Liver (tissue), 10 donors: ENCODE measurements at places on chromosomes 5 and 9. TPM values are rescaled to one million over a fixed set of nuclear protein-coding genes. Genes with fewer than 3 reads are reported as not detected.
A peak's percentile ranks its signal among the peaks of the same experiment; 100 is the strongest.

- DNase-seq, result no peak
- no peaks in the 10 kb centered on the region for H3K4me1 ChIP-seq
- H3K27me3 ChIP-seq, result no peaks in the 10 kb centered on the region
- H3K4me3 ChIP-seq, result no peak overlapping the region
- H3K27ac ChIP-seq, result no peak overlapping the region
Measured at GRCh38 chr5:173736923-173737412, 120.5 kb upstream of the BOD1 start.

GRCh38 chr5:133006653-133007052 lies 19.7 kb downstream of the ZCCHC10 start:
- peaks cover 5% of the 10 kb centered on the region for H3K36me3 ChIP-seq
- no peak overlapping the region for H3K27ac ChIP-seq
- no peak overlapping the region for H3K4me3 ChIP-seq
- H3K27me3 ChIP-seq, result no peaks in the 10 kb centered on the region
- DNase-seq, result no peak
- H3K4me1 ChIP-seq, result no peaks in the 10 kb centered on the region

GRCh38 chr9:72996684-72997314 lies 43.9 kb upstream of the ALDH1A1 start:
- no peaks in the 10 kb centered on the region for H3K27me3 ChIP-seq
- H3K4me3 ChIP-seq, result no peak overlapping the region
- no peaks in the 10 kb centered on the region for H3K36me3 ChIP-seq
- peak overlapping the region; percentile 84 for H3K27ac ChIP-seq
- no peak for DNase-seq

- H3K27ac ChIP-seq, result no peak overlapping the region
- no peaks in the 10 kb centered on the region for H3K36me3 ChIP-seq
- H3K4me3 ChIP-seq, result no peak overlapping the region
Measured at GRCh38 chr5:72552041-72552557, 44.9 kb upstream of the ZNF366 start.

DNA sequence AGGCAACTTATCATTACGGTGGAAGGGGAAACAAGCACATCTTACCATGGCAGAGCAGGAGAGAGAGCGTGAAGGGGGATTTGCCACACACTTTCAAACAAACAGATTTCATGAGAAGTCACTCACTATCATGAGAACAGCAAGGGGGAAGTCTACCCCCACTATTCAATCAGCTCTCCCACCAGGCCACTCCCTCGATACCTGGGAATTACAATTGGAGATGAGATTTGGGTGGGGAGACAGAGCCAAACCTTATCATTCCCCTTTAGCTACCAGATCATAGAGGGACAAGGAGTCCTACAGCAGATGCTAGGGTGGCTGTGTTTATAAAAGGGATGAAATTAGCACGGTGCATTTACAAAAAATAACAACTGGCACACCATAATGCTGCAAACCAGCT lies 2149.4 kb upstream of the ACO1 start:
- H3K36me3 ChIP-seq, result no peaks in the 10 kb centered on the region
- H3K4me1 ChIP-seq, result no peaks in the 10 kb centered on the region
- DNase-seq, result no peak
- H3K27ac ChIP-seq, result no peak overlapping the region

ITGA2 gene
- total RNA-seq, result 0.61 TPM

ABHD17B gene
- 12.9 TPM for total RNA-seq

DBH gene
- 0.37 TPM for total RNA-seq
